Activated T-helper 17 cell treated with anti-CD3 and anti-CD28 coated beads, Interleukin-2, amount 50 U/mL, for 72 hours (primary cell): ENCODE measurements at places on chromosomes 3 and 15. TPM values are rescaled to one million over a fixed set of nuclear protein-coding genes. Genes with fewer than 3 reads are reported as not detected.

DNA sequence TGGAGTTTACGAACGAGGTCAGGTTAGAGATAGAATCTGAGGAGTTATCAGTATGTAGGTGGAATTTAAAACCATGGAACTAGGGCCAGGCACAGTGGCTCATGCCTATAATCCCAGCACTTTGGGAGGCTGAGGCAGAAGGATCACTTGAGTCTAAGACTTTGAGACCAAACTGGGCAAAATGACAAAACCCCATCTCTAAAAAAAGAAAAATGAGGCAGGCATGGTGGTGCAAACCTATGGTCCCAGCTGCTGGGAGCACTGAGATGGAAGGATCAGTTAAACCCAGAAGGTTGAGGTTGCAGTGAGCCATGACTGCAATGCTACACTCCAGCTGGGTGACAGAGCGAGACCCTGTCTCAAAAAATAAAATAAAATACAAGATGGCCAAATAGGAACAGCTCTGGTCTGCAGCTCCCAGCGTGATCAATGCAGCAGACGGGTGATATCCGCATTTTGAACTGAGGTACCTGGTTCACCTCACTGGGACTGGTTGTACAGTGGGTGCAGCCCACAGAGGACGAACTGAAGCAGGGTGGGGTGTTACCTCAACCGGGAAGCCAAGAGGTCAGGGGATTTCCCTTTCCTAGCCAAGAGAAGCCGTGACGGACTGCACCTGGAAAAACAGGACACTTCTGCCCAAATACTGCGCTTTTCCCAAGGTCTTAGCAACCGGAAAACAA lies 33.3 kb downstream of the ZMAT3 start:
- ATAC-seq = no peak

NANOGP8 gene
- total RNA-seq = not detected

GRCh38 chr3:36814066-36814717 lies 49.8 kb upstream of the DCLK3 start:
- ATAC-seq = no peak

- ATAC-seq = no peak
Observed at GRCh38 chr3:59990915-59991314, 941.1 kb upstream of the CFAP20DC start.

DNA sequence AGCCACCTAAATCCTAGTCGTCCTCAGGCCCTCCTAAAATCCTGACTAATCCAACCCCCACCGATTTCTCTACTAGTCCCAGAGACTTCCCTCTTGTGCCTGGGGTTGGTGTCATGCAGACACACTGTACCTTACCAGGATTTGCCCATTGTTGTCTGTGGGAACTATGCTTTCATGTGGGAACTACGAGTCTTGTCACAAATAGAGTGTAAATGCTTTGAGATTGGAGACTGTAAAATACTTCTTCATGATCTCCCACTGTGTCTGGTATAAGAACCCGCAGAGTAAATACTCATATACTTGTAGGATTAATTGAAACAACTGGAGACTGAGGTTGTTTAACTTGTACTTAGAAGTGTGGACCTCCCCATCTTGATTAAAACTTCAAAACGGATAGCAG lies 11.2 kb downstream of the B3GNT5 start:
- ATAC-seq = no peak

GRCh38 chr3:86969500-86970189 lies 21.3 kb downstream of the VGLL3 start:
- no peak for ATAC-seq

SPATA12 gene
- total RNA-seq = not detected

GRCh38 chr3:99883138-99883461 lies 65.4 kb downstream of the CMSS1 start:
- ATAC-seq = no peak

- ATAC-seq = peak; percentile 84
Observed at GRCh38 chr15:50774450-50774849, 8.9 kb upstream of the SPPL2A start.

FYCO1 gene
- 26.2 TPM for total RNA-seq

TMEM108 gene
- total RNA-seq = not detected

GRCh38 chr15:67083135-67083762 lies 17.8 kb downstream of the SMAD3 start:
- ATAC-seq = no peak

GRCh38 chr3:177513815-177514610 lies 316.7 kb upstream of the TBL1XR1 start:
- no peak for ATAC-seq

DNA sequence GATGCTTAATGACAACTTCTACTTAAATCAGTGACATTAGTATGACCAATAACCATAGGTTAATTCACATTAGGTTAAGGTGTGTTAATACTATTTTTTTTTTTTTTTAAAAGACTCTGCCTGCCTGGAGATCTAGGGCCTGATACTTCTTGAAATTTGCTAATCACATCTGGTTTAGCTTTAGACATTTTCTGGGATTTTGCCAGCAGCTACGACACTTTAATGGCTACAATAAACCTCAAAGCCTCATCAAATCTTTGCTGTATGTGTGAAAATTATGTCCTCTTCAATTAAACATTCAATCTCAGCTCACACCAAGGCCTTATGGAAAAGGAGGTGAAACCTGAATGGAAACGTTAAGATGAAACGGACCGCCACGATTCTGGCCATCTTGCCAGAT lies 167.9 kb downstream of the GREM1 start:
- ATAC-seq = no peak

CHRD gene
- 0.05 TPM for total RNA-seq

GRCh38 chr15:100339999-100340398 lies 1.8 kb downstream of the ADAMTS17 start:
- ATAC-seq = no peak

PAK6 gene
- total RNA-seq = 0.42 TPM

GOLGA8T gene
- not detected for total RNA-seq

GRCh38 chr15:77627067-77627466 lies 5.6 kb downstream of the LINGO1 start:
- ATAC-seq = no peak

P2RY13 gene
- total RNA-seq = not detected

- ATAC-seq = peak; percentile 60
Observed at GRCh38 chr15:94610069-94610468, 378.7 kb downstream of the MCTP2 start.

TP53BP1 gene
- total RNA-seq = 30.9 TPM

SSUH2 gene
- not detected for total RNA-seq

DNA sequence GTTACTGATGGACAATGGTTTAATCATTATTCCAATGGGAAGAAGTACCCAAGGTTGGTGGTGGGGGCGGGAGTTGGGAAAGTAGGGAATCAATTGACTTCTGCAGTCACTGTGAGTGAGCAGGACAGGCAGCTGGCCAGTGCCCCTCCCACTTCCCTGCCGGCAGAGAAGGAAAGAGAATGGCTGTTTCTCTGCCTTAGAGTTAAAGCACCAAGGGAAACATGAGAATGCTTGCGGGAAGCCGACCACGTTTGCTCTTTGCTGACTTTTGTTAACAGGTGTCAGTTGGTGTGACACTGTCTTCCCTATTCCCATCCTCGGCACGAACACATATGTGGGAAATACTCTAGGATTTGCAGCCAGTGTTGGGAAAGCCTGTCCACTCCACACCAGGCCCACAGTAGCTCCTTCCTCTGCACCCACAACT lies 33.5 kb upstream of the MFSD1 start:
- no peak for ATAC-seq

MFGE8 gene
- total RNA-seq = 17.0 TPM

DNA sequence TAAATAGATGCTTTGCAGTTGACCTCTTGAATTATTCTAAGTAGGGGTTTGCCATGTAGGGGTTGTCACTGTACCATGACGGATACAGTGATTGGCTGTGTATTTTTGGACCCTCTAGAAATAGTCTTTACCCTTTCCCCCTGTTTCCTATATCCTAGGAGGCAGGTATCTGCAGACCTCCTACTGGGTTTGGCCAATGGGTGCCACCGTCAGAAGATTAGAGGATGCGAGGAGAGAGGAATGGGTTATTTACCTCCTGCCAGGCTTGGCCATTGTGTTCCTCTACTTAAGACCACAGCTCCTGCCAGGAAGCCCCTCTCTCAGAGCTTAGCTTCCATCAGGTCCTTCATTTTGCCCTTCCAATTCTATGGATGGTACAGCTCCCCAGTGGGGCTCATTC lies 40.2 kb upstream of the CLRN1 start:
- ATAC-seq = no peak

DNA sequence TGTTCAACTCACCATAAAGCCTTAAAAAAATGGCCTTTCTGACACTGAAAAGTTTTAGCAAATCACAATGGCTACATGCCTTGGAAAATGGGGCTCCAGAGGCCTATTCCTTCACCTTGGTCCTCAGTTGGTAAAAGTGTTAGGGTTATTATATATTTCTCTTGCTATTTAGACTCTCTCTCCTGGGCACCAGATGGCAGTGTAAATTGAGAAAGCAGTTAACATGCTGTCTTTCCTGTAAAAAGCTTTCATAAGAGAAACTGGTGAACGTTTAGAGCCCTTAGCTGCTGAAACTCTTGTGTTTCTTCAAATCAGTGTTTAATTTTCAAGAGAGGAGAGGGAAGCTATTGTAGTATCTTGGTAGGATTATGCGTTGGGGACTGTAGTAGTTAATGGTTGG lies 89.9 kb downstream of the LRTM1 start:
- ATAC-seq = no peak

ZNF197 gene
- 8.4 TPM for total RNA-seq

GRCh38 chr3:25430287-25430934 lies 2.3 kb downstream of the RARB start:
- ATAC-seq = no peak

DNA sequence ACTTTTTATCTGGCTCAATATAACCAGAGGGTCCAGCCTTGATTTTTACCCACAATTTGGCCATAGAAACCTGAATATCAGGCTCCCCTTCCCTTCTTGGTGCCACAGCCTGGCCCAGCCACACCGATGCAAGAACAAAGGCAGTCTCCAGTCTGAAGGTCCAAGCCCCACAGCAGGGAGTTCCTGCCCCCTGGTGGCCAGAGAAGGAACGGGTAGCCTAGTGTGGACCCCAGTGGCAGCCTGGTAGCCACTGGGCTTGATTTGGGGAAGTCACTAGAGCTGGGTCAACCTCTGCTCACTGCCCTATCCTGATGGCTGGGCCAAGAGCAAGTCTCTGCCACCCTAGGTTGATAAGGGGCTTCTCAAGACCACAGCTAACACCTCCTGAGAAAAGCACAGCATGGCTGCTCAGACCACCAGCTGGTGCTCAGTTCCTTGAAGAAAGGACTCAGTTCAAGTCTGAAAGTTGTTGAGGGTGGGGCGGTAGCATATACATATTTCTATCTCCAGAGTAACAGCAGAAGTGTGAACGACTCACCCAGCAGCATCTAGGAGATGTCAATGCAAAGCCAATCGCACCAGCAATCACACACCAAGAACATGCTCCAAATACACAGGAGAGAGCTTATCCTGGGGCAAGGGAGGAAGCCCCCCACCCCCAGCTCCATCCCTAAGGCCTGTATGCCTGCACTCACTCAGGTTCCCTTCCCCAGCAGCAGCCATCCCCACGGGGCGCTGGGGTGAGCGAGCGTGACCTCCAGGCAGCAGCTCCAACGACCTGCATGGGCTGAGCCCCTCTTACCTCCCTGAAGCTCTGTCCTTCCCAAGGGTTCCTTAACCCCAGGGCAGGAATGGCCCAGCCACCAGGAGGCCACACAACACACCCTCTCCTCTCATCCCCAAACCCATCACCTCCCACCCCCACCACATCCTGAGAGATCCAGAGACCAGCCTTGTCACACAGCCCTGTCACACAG lies 7.6 kb downstream of the PFKFB4 start:
- peak; percentile 89 for ATAC-seq

BCL2A1 gene
- total RNA-seq = 32.7 TPM

DNA sequence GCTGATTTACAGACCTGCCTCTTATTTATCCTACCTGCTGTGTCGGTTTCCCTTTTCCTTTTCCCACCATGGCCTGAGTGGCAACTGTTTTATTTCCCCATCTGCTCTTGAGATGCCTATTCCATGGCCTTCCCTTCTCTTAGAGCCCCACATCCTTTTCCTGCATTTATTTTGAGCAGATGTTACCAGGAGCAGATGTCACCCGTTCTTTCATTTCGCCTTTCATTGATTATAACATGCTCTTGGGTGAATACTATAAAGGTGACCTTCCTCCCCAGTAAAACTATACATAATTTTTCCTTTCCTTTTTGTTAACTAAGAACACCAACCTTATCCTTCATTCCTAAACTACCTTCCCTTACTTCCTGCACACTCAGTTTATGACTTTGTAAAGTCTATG lies 8.5 kb upstream of the P2RY1 start:
- no peak for ATAC-seq

DNA sequence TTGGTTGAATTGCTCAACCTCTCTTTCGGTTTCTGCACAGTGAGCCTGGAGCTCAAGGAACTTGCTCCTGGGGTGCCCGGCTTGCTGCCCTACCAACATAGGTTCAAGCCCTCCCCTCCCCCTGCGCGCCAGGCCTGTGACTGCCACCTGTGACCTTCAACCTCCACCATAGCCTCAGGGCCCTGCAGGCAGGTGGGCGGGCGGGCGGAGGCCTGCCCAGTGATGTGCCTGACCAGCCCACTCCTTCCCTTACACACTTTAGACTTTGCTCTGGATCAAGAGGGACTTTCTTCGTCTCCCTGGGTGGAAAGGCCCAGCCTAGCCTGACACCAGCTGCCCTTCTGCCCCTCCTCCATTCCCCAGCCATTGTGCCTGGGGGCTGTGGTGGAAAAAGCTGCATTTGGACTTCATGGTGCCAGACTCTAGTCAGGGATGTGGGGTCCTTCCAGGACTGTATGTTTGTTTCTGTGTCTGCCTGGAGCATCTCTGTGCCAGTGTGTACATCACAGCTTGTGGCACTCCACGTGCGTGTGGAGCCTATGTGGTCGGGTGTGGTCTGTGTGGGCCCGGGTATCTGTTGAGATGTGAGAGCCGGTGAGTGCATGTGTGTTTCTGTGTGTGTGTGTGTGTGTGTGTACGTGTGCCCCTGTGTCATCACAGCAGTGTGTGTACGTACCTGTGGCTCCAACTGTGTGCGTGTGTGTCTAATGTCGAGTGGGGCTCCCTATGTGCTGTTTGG lies 9.5 kb downstream of the PRKCD start:
- ATAC-seq = peak; percentile 83

GRCh38 chr15:39720081-39720480 lies 62.6 kb downstream of the FSIP1 start:
- ATAC-seq = no peak

- no peak for ATAC-seq
Observed at GRCh38 chr3:147713234-147714133, 304.3 kb downstream of the ZIC1 start.

- ATAC-seq = peak; percentile 40
Observed at GRCh38 chr3:195260280-195260905, 10.6 kb downstream of the XXYLT1 start.

- no peak for ATAC-seq
Observed at GRCh38 chr3:127171320-127171719, 21.6 kb upstream of the PRR23E start.
